Ureter (tissue), 1 donor: ENCODE measurements at places on chromosomes 13 and 19. TPM values are rescaled to one million over a fixed set of nuclear protein-coding genes. Genes with fewer than 3 reads are reported as not detected.

Gene VSTM1
- total RNA-seq: not detected

GRCh38 chr13:25190771-25191170, 18.7 kb upstream of the AMER2 start:
- no peak for DNase-seq

DNA sequence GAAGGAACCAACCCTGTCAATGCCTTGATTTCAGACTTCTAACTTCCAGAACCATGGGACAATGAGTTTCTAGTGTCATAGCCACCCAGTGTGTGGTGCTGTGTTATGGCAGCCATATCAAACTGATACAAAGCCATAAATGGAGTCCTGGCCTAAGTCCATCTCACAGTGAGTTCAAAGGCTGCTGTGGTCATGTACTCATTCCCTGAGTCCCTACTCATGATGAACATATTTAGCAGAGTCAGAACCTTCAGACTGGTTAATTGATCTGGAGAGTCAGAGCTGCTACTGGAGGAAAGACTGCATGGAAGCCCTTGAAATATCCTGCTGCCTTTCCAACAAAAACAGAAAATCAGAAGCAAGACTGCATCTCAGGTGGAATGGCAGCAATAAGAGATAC, 39.2 kb upstream of the CSNK1A1L start:
- DNase-seq: no peak

DNA sequence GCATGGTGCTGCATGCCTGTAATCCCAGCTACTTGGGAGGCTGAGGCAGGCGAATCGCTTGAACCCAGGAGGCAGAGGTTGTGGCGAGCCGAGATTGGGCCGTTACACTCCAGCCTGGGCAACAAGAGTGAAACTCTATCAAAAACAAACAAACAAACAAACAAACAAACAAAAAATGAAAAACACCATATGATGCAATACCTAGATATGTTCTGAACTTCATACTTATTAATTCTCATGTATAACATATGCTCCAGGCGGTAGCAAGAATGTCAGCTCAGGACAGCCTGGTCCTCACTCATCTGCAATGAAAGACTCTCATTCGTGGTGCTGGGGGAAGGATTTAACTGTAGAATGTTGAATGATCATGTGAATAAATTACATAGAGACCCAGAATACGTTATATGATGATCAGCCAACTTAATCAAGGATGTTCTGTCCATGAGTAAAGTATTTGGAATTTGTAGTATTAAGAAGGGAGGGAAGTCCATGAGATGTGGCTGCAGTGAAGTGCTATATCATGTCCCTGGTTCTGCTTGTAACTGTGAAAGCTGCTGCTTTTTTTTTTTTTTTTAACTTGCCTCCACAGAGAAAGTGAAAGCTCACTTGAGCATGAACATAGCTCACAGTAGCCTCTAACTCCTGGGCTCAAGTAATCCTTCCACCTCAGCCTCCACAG, 206.8 kb downstream of the UQCRFS1 start:
- DNase-seq: no peak

- DNase-seq: no peak
Measured at GRCh38 chr19:19451429-19452242, 46.2 kb downstream of the GATAD2A start.

DNA sequence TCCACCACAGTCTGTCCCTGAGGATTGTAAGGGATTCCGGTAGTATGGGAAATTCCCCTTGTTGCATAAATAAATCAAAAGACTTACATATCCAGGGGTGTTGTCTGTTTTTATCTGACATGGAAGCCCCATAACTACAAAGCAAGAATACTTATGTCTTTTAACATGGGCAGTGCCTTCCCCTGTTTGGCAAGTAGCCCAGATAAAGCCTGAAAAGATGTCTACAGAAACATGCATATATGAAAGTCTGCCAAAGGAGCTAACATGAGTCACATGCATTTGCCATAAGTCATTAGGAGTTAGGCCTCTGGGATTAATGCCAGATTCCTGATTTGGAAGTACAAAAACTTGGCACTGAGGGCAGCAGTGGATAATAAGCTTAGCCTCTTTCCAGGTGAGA, 62.1 kb downstream of the ZNF737 start:
- peak; percentile 51 for DNase-seq

- peak; percentile 86 for DNase-seq
Measured at GRCh38 chr19:4455719-4456475, 1.7 kb downstream of the UBXN6 start.
